ENCODE measurements at places on chromosomes 11 and 22. TPM values are rescaled to one million over a fixed set of nuclear protein-coding genes. Genes with fewer than 3 reads are reported as not detected.

DNA sequence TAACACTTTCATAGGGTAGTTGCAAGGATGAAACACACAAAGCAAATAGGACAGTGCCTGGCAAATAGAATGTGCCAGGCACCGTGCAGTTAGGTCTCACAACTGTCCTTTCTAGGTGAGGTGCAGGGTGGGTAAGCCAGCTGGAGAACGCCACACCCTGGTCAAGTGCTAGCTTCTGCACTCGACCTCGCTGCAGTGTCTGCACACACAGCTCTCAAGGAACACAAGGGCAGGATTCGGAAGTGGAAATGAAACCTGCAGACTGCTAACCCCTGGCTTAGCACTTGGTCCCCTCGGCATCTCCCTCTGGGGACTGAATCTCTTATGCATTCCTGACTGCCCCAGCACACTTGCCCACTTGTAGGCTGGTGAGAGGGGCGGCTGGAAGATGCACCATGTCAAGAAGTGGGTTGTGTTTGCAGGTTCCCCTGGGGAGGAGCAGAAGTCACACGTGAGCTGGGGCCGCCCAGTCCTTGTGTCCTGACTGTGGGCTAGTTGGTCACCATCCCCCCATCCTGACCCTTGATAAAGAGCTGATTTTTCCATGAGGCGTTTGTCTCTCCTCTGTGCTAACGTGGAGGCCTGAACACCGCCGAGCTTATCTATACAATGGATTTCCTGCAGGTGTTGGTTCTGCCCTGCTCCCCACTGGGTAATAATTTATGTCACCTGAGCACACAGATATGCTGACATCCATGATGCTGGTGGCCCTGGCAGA is 89.0 kb downstream of the MICAL2 start:
- no peak for DNase-seq

DNA sequence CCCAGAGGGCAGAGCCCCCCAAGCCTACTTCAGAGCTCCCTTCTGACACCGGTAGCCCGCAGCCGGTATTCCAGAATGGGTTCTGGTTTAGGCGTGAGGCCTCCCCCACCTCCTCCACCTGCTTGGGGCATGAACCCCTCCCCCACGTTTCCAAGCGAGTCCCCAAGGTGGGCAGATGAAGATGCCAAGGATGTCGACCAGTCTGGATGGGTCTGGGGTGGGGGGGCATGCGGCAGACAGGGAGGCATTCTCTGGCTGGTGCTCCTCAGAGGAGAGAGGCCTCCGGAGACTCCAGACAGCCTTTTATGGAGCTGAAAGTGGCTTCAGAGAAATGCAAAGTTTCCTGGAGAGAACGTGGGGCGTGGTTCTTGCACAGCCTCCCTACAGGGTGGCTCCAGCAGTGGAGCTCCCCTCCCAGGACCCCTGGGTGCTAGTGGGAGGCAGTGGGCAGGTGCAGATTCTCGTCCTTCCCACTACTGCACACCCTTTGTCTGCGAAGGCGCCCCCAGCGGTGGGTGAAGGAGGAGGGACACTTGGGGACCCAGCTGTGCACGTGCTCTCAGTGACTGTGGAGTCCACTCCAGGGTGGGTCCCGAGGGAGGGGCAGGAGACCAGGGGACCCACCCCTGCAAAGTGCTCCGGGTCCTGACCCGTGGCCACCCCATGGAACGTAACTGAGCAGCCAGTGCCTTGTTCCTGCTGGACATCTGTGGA is 4.2 kb downstream of the CCND1 start:
- no peak for DNase-seq

- no peak for DNase-seq
Observed at GRCh38 chr11:37141707-37142106, 543.7 kb upstream of the RAG2 start.

- no peak for DNase-seq
Observed at GRCh38 chr11:35927682-35928081, 16.2 kb upstream of the LDLRAD3 start.

GRCh38 chr11:106997227-106997626 is 21.0 kb downstream of the GUCY1A2 start:
- no peak for DNase-seq

GRCh38 chr11:2580061-2580421 is 119.8 kb downstream of the KCNQ1OT1 start:
- no peak for DNase-seq

DNA sequence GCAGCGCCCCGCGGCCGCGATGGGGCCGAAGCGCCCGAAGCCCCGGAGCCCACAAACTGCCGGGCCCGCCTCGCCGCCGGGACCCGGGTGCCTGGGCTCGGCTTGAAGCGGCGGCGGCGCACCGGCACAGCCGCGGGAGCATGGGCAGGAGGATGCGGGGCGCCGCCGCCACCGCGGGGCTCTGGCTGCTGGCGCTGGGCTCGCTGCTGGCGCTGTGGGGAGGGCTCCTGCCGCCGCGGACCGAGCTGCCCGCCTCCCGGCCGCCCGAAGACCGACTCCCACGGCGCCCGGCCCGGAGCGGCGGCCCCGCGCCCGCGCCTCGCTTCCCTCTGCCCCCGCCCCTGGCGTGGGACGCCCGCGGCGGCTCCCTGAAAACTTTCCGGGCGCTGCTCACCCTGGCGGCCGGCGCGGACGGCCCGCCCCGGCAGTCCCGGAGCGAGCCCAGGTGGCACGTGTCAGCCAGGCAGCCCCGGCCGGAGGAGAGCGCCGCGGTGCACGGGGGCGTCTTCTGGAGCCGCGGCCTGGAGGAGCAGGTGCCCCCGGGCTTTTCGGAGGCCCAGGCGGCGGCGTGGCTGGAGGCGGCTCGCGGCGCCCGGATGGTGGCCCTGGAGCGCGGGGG is 346 bp downstream of the FJX1 start:
- DNase-seq = peak; percentile 62

Gene PKP3
- total RNA-seq = 0.22 TPM

DNA sequence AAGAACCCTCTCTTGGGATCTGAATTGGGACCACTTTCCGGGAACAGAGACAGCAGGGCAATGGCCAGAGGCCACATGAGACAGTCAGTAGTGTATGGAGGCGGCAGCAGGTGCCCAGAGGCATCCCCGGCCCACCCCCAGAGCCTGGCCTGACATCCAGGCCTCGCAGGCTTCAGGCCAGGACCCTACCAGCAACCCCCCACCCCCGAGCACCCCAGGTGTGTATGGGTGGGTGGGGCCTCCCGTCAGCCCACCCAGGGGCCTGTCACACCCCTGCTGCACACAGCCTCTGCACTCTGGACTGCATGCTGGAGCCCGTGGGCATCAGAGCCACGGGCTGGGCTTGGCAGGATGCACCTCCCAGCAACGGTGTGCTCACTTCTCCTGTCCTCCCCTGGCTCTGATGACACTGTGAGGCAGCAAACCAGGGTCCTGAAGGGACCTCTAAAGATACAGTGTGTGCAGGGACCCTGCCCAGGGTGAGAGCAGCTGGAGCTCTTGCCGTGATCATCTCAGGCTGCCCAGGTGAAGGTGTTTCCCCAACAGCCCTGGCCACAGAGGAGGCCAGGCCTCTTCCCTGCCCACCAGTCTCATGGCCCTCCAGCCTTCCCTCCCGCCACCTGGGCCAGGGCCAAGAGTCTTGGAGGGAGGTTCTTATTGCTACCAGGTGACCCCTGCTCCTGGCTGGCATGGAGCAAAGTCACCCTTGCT is 88.8 kb upstream of the SEPTIN5 start:
- no peak for DNase-seq

GRCh38 chr11:75028724-75029123 is 40.0 kb downstream of the NEU3 start:
- DNase-seq = no peak

DNA sequence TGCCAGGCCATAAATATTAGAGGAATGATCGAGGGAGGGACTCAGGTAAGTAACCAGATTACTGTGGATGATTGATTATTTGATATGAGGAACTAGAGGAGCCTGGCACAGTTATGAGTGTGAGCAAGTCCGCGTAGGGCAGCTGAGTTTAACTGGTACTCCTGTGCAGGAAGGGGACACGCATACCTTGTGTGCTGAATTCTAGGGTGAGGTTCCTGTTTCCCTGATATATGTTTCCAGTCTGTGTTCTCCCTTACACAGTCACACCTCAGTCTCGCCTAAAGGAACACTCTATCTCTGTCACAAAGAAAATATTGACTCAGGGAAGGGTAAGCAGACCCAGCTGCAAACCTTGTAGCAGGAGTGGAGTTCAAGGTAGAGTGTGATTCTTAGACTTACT is 17.4 kb downstream of the SGSM3 start:
- DNase-seq = no peak

GRCh38 chr11:94879006-94879405 is 94.3 kb downstream of the CWC15 start:
- DNase-seq = no peak

- no peak for DNase-seq
Observed at GRCh38 chr22:19793661-19794310, 33.2 kb downstream of the TBX1 start.

DNA sequence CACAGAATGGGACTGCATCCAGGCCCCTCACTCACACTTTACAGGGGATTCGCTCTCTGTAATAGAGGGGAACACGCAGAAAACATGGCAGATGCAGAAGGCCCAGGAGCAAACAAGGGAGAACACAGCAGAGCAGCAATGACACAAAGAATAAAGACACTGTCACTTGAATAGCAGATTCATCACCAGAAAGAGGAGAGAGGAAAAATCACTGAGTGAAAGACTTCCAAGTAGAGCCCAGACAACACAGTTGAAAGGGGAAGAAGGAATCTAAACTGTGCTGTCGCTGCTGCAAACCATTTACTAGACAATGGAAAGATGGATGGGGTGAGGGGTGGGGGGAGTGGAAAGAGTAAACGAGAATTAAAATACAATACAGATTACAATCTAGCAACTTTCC is 28.8 kb upstream of the RAPSN start:
- peak; percentile 17 for DNase-seq

- DNase-seq = no peak
Observed at GRCh38 chr22:32341122-32341740, 16.4 kb upstream of the RFPL3 start.

- DNase-seq = no peak
Observed at GRCh38 chr11:111449696-111450479, 62.3 kb downstream of the BTG4 start.

- no peak for DNase-seq
Observed at GRCh38 chr11:80515097-80515496, 1074.3 kb upstream of the TENM4 start.

DNA sequence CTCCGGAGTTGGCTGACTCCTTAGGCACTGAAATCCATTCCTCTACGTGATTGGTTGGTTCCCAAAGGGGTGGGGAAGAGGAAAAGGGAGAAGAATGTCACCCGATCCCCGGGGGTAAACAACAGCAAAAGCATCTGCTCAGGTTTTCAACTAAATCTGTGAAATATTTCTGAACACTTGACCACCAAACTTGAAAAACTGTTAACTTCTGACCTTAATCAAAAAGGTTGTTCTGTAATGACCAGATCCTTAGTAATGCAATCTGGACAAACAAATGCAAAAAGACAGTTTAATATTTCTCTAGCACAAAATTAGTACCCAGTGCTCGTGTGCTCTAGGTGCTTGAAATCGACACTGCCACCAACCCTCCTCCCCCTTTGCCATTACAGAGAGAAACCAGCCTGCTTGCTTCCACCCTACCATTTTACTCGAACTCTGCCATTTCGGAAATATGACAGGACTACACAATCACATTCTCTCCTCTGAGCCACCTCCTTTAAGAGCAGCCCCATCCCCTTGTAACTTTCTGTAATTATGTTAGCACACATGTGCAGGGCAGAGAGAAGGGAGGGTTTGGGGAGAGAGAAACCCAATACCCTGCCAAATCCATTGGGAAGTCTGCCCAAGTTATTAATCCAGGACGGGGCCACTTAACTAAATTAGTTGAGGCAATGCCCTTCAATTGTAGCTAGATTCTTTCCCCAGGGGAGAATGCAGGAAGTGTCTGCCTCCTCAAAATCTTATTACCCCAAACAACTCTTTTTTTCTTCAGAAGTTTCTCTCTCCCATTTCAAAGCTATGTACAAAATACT is 113.8 kb downstream of the RBFOX2 start:
- DNase-seq = peak; percentile 61

- DNase-seq = peak; percentile 62
Observed at GRCh38 chr11:10208131-10208575, 85.9 kb downstream of the SBF2 start.

- no peak for DNase-seq
Observed at GRCh38 chr22:20218326-20218872, 49.7 kb downstream of the RTN4R start.

Gene SLC25A22
- total RNA-seq = 6.3 TPM

DNA sequence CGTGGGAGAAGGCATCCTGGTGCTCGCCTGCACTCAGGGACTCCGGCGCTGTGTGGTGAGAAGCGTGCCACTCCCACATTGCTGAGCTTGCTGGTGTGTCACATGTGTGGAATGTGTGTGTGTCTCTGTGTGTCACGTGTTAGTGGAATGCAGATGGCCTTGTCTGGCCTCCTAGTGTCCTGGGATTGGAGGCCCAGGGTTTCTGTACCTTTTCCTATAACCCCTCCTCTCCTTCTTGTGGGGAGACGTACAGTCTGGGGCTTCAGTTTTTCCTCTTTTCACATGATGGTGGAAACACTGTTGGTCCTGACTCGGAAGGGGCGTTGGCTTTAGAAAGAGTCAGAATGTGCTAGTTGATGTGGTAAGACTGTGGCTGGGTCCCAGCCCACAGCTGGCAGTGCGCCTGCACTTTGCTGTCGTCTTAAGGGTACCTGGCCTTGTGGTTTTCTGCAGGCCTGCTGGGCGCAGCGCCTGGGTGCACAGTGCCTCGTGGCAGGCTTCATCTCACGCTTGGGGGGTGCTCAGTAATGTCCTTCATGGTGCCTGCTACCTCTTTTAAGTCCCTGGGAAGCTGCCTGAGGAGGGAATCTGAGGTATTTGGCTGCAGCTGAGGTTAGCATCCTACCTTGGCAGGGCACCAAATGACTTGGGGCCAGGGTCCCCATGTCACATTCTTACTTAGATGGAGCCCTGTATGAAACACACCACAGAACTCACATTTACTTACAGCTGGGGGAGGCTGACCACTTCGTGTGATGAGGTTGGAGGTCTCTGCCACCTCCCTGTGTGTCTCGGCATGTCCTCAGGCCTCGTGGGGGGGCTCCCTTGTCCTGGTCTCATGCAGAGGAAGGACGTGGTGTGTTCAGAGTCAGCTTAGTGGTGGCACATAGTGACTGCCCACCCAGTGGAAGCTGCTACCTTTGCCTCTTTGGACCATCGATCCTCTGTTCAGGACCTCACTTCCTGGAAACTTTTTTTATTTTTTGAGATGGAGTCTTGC is 61.9 kb downstream of the MED15 start:
- peak; percentile 46 for DNase-seq

DNA sequence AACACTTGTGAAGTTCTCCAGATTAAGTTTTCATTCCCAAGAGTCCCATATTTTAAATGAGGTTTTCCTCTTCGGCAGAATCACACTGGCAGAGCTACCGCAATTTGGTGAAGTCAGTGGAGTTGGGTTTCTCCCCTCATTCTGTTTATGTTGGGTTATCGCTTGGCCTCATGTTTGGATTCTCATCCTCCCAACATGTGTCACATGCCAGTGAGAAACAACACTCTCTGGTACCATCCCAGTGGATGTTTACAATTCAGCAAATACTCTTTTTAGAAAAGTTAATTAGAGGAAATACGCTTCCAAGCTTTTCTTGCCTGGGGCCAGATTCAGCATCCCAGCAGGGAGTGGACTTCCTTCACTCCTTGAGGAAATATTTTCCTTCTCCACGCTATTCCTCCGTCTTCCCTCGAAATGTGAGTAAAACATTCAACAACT is 2.1 kb downstream of the PAMR1 start:
- no peak for DNase-seq

GRCh38 chr11:92886243-92886905 is 83.1 kb upstream of the MTNR1B start:
- DNase-seq = peak; percentile 52

Gene CST6
- total RNA-seq = 0.22 TPM

Measured in lung microvascular endothelial cell (primary cell).